ENCODE measurements at places on chromosomes 12 and 14.

- no peak for DNase-seq
Measured at GRCh38 chr14:100103250-100104005, 38.2 kb downstream of the EVL start.

DNA sequence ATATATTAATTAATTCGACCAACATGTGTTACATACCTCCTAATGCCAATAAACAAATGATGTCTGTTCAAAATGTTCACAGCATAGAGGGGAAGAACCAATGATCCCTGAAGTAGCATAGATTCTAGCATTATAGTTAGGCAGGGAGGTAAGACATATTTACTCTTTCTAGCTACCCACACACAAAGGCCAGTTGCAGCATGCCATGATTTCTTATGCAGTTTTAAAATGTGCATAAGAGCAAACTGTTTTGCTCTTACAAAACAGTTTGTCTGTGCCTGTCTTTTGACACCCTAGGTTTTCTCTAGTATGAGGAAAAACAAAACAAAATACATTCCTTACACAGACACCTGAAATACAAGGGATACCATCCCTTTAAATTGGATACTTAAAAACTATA, 61.9 kb downstream of the SLC16A7 start:
- no peak for DNase-seq

- DNase-seq = no peak
Measured at GRCh38 chr14:67856827-67857226, 37.2 kb downstream of the RAD51B start.

DNA sequence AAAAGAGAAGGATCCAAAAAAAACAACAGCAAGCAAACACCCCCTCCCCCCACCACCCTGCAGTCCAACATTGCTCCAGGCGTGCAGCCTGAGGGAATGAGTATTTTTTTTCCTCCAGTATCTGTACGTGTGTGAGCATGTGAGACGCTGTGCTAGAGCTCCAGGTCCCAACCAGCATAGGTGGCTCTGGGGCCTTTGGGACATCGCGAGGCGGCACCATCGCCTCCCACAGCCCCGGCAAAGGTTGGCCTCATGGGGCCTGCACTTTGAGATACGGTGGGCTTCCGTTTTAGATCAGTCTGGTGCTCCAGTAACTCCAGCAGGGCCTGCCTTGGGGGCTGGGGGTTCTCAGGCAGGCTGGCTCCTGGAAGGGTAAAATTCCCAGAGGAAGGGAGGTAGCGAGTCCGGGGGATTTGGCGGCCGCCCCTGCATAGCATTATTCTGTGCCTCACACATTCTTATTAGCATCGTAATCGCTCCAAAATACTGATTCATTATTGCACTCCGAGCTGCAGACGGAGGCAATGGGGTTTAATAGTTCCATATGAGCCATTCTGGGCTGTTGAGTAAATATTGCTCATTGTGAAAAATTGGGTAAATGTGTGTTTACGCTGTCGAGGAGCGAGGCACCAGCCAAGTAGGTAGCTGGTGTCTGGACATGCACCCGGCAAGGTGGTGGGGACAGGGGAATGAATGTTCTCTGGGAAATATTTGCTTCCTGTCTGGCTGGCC, 143.1 kb upstream of the MYL2 start:
- DNase-seq = no peak

DNA sequence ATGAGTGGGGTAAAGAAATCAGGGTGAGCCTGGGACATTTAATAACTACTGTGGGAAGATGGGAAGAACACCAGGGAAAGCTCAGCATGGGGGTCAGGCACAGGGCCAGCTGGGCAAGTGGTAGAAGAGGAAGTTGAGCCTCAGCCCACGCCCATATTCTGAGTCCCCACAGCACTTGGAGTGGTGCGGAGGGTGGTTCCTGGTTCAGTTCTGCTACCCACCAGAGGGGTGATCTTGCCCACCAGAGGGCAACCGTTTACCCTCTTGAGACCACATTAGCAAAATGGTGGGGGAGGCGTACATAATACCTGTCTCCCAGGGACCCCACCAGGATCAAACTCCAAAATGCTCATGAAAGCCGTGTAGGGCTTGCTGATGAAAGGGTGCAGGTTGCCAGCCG, 16.8 kb upstream of the ANKRD33 start:
- peak; percentile 74 for DNase-seq

DNA sequence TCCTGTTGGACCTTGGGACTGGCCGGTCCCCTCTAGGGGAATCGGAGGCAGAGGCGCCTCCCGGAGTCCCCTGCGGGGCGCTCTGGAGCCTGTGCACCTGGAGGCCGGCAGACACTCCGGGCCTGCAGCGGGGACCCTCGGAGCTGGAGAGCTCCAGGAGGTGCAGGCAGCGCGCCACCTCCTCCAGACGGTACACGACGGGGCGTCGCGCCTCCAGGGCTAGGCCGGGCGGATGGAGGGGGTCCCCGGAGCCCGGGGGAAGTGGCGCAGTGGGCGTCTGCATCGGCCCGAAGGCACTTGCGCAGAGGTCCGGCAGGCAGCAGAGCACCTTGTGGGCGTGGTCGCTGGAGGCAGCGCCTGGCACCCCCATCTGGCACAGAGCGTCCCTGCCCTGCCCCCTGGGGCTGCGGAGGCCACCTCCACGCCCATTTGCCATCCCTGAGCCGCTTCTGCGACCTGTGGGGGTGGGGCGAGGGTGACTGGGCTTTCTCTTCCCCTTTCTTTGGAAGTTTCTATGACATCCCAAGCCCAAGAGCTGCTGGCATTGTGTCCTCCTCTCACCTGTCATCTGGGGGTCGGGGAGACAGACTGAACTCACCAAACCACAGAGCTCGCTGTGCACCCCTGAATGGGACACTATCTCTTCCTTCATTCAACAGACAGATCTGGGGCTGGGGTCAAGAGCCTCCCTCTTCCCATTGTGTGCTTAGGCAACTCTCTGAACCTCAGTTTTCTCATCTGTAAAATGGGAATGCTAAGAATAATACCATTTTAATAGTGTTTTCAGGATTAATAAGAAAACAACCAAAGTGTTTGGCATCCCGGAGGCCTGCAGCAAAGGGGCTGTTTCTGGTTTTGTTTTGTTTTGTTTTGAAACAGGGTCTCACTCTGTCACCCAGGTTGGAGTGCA, 37.5 kb upstream of the CORO1C start:
- DNase-seq = peak; percentile 66

DNA sequence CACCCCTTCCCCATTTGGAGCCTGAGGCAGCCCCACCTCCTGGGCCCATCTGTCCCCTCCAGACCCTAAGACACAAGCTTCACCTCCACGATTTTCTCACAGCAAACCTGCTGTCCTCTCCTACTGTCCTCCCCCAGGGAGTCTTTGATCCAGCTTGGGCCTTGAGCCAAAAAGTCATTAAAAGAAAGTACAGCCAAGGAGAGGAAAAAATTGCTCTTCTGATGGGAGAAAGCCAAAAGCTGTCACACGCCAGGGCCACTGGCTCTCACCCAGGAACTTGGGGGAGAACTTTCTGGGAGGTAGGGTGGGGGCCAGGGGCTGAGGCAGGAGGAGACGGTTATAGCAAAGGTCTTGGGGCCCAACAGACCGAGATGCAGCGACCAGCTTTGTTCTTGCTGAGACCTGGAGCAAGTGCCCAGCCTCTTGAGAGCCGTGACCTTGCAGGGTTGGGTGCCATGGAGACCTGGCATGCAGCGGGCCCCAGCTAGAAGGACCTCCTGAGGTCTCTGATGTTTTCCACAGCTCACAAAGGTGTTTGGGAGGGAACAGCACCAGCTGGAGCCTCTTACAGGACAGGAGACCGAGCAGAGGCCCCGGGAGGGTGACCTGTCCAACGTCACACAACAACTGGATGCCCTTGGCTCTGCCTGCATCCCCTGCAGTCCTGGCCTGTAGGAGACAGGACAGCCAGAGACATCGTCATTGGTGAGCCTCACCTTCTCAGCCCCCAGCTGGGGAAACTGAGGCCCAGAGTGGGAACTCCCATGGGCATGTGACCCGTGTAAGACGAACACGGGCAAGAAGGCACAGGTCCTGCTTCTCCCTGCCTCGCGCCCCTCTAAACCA, 124.5 kb downstream of the CALM1 start:
- no peak for DNase-seq

- DNase-seq = peak; percentile 25
Measured at GRCh38 chr14:89503431-89503996, 86.5 kb upstream of the FOXN3 start.

DNA sequence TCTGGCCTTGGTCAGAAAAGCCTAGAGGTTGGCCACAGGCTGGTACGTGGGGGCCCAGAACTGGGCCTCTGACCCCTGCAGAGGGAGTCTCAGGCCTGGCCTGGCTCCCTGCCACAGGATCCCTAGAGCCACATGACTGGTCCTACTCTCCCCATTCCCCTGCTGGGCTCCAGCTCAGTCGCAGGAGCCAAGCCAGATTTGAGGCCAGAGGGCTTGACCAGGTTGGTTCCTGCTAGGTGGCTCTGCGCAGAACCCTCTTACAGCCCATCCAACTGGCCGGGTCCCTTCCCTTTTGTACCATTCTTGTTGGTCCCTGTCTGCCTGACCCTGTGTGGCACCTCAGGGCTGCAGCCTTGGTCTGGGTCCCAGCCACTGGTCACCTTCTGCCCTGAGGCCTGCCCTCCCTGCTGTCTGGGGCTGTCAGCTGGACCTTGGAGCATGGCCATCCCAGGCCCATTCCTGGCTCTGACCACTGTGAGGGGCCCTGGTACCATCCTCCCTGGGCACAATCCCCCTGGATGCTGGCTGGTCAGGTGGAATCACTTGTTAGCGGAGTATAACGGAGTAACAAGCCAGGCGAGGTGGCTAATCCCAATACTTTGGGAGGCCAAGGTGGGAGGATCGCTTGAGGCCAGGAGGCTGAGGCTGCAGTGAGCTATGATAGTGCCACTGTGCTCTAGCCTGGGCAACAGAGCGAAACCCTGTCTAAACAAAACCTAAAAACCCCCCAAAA, 22.9 kb upstream of the PPP1R13B start:
- no peak for DNase-seq

- DNase-seq = no peak
Measured at GRCh38 chr14:35898217-35898775, 72.2 kb downstream of the BRMS1L start.

- no peak for DNase-seq
Measured at GRCh38 chr12:121861636-121862254, 3.1 kb upstream of the HPD start.

GRCh38 chr12:76547526-76547925, 12.0 kb downstream of the OSBPL8 start:
- no peak for DNase-seq

DNA sequence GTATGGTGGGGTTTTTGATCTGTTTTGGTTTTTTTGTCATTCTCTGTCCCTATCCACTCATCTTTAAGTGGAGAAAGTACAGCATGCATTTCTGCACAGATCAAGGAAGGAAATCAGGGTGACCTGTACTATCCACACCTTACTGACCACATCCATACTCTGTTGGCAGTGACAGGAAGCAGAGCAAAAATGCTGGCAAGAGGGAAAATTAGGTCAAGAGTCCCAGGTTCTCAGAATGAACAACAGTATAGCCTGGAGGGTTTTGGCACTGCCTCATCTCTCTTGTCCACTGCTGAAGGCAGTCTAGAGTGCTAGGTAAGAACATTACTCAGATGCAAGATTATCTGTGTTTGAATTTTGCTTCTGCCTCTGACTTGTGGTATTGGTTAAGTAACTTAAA, 70.7 kb downstream of the TAOK3 start:
- DNase-seq = no peak

- no peak for DNase-seq
Measured at GRCh38 chr12:123696207-123696606, 15.9 kb upstream of the ATP6V0A2 start.

DNA sequence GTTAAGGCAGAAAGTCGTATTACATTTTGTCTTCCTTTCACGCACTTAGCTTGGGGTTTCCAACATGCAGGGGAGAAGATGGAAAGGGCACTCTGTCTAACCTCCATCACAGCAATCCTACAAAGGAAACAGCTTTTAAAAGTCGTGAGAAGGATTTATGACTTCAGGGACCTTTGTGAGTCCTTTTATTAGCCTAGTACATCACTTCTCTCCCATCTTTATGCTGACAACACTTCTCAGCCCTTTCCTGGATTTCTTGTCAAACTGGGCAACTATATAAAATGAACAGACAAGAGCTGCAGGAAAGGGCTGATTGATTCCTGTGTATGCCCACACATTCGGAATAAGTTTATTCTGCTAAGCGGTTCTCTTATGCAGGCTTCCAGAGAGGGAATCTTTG, 159.0 kb downstream of the DERA start:
- no peak for DNase-seq

DNA sequence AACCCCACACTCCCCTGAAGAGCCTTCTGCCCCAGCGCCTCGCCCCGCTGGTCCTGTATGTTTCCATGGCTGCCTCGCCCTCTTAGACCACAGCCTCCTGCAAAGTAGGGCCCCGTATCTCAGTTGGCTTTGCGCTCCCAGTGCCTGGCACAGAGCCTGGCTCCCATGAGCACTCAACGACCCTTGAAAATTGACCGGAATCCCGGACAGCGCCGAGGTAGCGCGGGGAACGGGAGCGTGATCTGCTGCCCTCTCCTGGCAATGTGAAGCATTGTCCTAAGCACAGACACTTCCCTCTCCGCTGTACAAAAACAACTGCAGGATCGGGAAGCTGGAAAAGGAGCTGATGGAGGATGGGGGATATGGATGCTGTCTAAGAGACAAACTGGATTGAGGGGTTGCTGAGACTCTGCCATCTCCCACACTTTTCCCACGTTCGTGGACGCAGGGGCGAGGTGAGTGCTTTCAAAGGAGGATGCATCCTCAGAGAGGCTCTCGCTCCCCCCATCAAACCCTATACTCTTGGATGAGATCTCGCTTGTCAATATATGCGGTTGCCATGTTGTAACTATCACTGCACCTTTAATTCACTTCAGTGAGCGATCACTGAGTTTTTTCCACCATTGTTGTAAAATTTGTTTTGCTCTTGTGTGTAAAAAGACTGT, 10.7 kb upstream of the FKBP4 start:
- DNase-seq = no peak

DNA sequence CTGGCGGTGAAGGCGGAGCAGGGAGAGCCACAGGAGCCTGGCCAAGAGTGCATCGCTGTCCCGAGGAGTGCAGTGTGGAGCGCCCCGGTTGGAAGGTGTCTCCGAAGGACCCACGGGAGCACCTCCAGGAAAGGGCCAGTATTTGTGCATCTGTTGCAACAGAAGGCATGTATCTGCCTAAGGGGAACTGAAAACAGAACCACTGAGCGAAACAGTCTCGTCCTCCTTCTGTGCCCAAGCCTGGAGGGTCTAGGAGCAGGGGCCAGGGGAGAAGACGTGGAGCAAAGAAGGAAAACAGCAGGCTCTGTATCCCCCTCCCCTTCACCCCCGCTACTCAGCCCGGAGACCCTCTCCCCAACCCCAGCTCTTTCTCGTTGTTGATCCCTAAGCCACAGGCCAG, 5.3 kb upstream of the LRRC10 start:
- peak; percentile 61 for DNase-seq

- DNase-seq = peak; percentile 71
Measured at GRCh38 chr12:2613326-2614073, 181.3 kb upstream of the FKBP4 start.

- DNase-seq = no peak
Measured at GRCh38 chr12:71008616-71009015, 88.1 kb upstream of the PTPRR start.

- DNase-seq = no peak
Measured at GRCh38 chr14:97946641-97947040, 1149.5 kb downstream of the VRK1 start.

- DNase-seq = no peak
Measured at GRCh38 chr12:27061317-27061716, 21.1 kb downstream of the C12orf71 start.

Data from MV-4-11 (cell line).